ENCODE measurements at places on chromosomes 5 and 9.

GRCh38 chr9:70829591-70830265 lies 291.7 kb downstream of the TRPM3 start:
- no peak for DNase-seq

DNA sequence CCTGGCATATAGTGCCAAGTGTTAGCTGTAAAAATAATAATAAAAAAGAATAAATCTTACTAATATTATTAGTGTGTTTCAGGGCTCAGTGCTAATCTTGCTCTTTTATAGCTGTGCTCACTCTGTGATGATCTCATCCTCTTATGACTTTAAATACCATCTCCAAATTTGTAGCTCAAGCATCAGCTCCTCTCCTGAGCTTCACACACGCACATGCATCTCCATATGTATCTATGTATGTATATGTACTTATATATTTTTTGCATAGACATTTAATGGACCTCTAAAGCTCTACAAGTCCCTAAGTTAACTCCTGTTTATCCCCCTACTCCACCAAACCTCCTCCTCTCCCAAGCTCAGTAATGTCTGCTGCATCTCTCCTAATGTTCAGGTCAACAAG lies 170.8 kb upstream of the NR3C1 start:
- no peak for DNase-seq

DNA sequence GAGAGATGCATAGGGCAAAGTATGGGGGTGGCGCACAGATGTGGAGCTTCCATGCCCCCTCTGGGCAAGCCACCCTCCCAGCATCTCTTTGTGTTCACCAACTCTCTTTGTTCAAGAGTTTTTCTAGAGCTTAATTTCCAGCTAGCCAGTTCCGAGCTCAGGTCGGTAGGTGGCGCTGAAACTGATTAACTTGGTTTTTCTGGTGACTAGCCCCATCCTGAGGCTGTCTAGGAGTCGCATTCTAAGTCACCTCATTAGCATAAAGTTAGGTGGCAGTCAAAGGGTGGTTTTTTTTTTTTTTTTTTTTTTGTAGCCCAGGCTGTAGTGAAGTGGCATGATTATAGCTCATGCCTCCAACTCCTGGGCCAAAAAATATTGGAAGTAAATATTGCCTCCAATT lies 476.4 kb downstream of the KDM4C start:
- DNase-seq, result no peak

GRCh38 chr5:150143350-150144245 lies 12.0 kb downstream of the PDGFRB start:
- no peak for DNase-seq

DNA sequence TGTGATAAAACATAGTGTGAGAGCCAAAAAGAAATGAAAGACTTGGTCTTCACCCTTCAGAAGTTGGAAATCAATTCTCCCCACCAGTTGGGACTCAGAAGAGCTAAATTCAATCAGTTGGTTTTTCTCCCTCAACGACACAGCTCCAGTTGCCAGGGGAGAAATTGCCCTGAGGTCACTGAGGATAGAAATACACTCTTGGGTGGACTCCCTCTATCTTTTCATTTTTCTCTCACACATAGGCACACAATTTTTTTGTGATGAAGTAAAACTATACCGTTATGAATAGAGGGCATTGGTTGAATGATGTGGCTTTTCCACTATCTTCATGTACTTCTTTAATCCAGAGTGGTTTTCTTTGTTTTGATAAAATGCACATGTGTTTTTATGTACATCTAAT lies 80.2 kb downstream of the ZNF366 start:
- no peak for DNase-seq

DNA sequence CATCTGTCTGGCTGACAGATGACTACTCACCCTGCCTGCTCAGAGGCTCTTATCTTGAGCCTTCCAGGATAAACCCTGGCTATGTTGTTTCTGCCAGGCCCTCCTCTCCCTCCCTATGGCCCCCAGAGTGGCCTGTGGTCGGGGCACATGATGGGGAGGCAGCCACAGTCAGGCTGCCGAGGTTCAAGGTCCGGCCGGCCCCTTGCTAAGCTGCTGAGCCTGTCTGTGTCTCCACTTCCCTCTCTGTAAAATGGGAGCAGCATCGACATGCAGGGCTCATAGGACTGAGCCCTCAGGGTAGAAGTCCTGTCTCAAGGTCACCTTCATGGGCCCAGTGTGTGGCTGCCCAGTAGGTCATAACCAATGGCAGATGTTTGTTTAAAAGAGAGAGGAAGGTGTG lies 28.5 kb downstream of the WNK2 start:
- DNase-seq, result no peak

GRCh38 chr5:14407051-14407450 lies 174.5 kb upstream of the OTULINL start:
- DNase-seq, result no peak

- DNase-seq, result no peak
These were observed 338.6 kb downstream of the SLIT3 start for GRCh38 chr5:168962306-168962705.

DNA sequence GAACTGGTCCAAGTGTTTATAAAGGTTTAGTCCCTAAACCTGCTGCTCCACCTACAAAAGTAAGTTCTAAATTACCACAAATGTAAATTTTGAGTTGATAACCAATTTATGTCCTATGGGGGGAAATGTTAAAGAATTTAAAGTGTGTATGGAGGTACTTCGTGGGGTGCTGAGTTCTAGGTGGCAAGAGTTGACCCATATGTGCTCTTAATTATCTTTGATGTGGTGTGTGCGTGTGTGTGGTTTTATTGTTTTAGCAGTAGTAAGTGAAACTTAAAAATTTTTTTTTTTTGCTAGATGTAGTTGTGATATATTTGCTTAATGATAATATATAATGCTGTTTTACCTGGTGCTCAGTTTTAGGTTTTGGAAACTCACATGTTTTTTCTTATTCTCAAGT lies 72.6 kb downstream of the GPBP1 start:
- no peak for DNase-seq

DNA sequence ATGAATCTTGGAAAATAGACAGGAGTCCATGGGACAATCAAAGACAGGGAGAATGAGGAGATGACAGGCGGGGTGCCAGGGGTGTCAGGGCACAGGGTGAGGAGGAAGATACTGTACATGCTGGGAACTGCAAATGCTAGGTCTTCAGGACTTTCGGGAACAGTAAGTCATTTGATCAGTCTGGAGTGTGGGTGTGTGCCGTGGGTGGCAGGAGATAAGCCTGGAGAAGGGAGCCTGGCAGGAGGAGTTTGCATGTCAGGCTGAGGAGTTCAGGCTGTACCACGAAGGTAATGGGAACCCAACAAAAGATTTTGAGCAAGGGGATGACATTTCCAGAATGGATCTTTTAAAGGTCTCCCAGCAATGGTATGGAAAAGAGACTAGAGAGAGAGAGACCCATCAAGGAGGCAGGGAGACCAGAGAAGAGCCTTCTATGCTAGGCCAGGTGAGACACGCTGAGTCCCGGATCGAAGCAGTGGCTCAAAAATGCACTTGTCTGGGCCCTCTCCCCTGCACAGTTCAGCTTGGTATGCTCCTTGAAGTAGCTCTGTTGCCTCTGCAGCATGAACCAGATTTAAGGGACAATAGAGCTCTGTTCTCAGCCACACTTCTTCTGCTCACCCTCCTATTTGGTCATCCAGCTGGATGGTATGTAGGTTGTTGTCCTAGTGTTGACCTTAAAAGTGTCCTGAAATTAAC lies 77.0 kb upstream of the FER start:
- DNase-seq, result no peak

DNA sequence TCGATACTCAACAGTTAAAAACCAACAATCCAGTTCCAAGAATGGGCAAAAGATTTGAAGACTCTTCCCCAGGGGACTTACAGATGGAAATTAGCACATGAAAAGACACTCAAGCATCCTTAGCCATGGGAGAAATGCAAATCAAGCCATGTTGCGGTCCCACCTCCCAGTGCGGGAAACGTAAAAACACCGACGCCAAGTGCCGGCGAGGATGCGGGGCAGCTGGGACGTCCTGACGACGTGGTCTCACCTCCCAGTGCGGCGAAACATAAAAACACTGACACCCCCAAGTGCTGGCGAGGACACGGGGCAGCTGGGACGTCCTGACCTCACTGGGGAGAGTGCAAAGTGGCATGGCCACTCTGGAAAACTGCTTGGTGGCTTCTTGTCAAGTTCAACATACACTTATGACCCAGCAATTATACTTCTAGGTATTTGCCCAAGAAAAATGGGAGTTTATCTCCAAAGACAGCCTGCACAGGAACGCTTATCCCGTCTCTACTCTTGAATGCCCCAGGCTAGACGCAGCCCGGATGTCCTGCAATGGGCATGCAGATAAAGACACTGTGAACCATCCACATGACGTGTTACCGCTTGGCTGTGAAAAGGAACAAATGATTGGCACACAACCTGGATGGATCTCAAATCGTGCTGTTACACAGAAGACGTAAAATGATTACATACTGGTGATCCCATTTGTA lies 60.1 kb upstream of the UBAC1 start:
- DNase-seq, result no peak

DNA sequence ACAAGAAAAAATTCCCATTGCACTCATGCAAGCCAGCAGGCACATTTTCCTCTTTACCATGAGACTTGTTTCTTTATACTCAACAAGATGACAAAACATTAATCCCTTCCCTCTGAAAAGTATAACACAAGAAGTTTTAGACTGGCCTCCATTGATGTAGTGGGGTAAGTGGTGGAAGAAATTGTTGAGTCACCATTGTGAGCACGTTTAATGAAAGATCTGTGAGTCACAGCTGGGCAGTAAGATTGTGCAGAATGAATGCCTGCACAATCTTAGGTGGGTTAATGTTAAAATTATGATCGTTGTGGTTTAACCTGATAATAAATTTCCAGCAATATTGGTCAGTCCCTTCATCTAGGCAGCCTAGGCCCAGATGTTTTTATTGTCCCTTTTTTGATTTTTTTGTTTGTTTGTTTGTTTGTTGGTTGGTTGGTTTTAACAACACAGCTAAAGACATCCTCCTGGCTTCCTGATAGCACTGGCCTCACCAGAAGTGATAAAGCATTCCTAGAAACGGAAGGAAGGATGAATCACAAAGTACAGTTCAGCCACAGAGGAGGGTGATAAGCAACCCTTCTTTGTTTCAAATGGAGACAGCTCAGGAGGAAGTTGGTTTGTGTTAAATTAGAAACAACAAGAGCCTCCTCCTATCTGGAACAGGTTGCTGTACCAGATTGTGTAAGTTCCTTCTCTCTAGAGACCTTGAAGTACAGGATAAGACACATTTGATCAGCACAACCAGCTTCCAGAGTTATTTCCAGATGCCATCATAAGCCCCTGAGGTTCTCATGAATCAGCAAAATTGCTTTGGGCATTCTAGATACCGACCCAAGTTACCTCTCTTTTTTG lies 40.3 kb downstream of the SLC24A2 start:
- no peak for DNase-seq

GRCh38 chr5:74885170-74885569 lies 19.0 kb upstream of the FAM169A start:
- DNase-seq, result no peak

DNA sequence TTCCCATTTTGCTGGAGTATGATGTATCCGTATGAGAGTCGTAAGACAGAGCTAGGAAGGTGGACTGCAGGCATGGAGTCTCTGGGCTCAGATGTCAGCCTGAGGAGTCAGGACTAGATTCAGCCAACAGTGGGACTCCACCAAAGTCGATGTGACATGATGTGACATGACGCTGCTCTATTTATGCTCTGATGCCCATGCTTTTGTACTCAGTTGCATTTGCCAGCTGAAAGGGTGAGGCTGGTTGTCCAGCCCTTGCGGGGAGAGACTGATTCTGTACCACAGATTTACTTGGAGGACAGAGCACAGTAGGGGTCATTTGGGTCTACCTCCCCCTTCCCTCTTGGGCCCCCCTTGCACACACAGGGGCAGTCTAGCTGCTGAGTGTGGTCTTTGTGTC lies 88.5 kb upstream of the ATG10 start:
- no peak for DNase-seq

DNA sequence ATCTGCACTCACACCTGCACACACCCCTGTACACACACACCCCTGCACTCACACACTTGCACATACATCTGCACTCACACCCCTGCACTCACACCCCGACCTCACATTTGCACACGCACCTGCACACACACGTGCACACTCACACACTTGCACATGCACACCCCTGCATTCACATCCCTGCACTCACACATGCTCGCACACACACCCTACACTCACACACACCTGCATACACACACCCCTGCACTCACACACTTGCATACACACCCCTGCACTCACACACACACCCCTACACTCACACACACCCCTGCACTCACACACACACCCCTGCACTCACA lies 27.5 kb downstream of the GLT6D1 start:
- no peak for DNase-seq

DNA sequence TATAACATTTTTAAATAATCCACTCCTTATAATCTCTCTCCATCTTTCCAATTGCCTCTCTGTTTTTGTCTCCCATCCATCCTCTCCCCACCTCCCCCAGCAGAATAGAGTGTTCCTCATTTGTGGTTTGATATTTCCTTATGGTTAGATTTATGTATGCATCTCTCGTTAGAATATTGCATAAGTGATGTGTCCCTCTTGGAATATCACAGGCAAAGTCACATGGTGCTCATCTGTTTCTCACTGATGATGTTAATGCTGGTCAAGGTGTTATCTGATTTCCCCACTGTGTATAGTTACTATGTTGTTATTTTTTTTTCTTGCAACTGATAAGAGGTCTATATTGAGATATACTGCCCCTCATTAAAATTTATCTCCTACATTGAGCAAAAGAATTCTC lies 3.1 kb upstream of the LRRC70 start:
- no peak for DNase-seq

DNA sequence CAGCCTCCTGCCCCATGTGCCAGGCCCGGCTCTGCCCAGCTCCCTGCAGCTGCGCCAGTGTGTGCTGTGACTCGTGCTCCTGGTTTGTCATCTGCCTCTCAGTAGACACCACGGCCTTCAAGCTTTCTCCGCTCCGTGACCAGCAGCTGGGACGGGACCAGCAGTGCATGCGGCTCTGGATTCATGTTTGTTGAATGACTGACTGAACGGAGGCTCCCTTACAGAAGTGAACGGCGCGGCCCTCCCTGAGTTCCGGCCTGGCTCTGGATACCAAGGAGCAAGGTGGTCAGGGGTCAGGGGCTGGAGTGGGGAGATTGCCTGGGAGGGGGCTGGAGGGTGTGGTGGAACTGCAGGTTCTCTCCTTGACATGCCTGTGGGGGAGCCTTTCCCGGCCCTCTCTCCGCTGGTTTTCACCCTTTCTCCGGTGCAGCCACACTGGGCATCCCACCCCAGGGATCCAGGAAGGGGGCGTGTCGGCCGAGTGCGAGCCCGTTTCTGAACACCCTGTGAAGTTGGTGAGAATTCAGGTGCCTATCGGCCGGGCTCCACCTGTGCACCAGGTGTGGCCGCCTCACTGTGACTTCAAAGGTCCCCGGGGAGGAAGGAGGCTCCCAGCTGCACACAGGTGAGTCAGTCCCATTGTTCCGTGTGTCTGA lies 11.1 kb upstream of the CEP72 start:
- DNase-seq, result no peak
